ENCODE measurements at places on chromosomes 12 and 14.

- DNase-seq, result no peak
These were observed 49.2 kb downstream of the FBXW8 start for GRCh38 chr12:116959845-116960514.

DNA sequence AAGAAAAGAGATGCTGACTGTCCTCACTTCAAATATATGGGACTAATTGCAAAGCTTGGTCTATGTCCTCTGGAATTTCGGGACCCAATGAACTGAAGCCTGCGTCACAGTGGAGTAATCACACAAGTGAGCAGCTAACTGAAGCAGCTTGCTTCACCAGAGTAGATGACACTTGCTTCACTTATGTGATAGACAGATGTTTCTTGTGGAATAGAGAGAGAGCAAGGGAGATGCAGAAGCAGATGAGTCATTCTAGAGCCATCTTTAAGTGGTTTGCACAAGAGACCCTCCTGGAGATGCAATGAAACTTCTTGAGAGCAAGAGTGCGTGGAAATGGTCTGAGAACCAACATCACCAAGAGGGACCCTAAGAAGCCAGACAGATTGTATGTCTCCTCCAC is 1537.1 kb upstream of the FLRT2 start:
- DNase-seq, result no peak

DNA sequence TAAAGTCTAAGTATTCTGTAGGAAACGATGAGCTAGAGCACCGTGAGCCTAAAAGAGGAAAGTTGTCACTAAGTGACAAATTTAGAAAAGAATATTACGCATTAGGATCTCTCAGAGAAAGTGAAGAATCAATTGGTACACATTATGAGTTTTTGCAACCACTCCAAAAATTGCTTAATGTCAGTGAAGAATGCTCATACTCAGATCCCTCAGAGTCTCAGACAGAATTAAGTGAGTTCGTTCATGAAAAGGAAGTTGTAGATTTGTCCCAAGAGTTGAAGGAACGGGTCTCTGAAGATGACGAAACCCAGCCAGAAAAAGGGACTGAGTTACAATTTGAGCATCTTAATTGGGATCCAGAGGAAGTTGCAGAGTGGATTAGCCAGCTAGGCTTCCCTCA is 1.5 kb downstream of the SAMD15 start:
- DNase-seq, result no peak

DNA sequence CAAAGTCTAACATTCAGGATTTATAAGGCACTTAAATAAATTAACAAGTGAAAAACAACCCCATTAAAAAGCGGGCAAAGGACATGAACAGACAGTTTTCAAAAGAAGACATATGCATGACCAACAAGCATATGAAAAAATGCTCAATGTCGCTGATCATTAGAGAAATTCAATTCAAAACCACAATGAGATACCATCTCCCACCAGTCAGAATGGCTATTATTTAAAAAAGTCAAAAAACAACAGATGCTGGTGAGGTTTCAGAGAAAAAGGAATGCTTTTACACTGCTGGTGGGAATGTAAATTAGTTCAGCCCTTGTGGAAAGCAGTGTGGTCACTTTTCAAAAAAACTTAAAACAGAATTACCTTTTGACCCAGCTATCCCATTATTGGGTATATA is 60.7 kb upstream of the BDKRB2 start:
- no peak for DNase-seq

DNA sequence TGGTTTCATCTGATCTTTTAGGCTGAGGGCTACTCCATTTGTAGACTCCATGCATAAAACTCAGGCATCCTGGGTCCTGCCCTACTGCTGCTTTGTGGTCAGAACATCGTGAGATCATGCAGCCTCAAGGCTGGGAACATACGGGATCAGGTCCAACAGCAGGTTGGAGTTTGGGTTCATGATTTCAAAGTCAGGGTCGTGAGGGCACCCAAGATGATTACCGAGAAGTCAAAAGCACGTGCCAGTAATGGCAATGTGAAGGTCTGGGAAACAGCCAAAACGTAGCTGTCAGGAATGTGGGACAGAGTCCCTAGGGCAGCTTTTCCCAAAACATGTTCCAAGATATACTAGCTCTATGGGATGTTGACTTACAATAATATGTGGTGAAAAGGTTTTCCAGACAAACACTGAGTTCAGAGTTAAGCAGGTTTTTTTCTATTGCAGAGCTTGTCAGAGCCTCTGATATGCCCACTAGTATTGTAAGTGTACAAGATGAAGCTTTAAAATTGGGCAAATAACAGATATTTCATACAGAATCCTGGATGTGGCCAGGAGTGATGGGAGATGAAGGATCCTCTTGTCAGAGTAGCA is 130.3 kb upstream of the DNM1L start:
- DNase-seq, result peak; percentile 19

- no peak for DNase-seq
These were observed 125.6 kb downstream of the NELL2 start for GRCh38 chr12:44750468-44750867.

- DNase-seq, result no peak
These were observed 78.9 kb upstream of the RESF1 start for GRCh38 chr12:31880340-31880739.
